T-helper 17 cell (primary cell): ENCODE measurements at places on chromosomes 5 and 9.

DNA sequence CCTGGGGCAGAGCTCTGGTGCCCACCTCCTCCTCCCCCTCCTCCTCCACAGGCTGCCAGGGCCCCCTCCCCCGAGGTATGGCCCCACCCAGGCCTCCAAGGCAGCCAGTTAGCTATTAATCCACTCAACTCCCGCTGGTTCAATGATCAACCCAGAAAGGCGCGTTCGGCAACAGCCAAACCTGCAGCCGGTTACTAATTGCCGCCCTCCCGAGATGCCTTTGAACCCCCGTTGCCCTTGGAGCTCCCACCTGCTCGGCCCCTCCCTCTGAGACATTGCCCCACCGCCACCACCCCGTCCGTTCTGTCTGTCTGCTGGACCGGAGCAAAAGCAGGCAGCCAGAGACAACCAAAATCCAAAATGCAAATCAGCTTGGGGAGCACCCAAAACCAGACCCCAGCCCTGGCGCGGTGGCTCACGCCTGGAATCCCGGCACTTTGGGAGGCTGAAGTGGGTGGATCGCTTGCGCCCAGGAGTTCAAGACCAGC lies 25.8 kb downstream of the NOTCH1 start:
- DNase-seq = no peak

GRCh38 chr9:87434366-87434765 lies 63.3 kb upstream of the DAPK1 start:
- no peak for DNase-seq

DNA sequence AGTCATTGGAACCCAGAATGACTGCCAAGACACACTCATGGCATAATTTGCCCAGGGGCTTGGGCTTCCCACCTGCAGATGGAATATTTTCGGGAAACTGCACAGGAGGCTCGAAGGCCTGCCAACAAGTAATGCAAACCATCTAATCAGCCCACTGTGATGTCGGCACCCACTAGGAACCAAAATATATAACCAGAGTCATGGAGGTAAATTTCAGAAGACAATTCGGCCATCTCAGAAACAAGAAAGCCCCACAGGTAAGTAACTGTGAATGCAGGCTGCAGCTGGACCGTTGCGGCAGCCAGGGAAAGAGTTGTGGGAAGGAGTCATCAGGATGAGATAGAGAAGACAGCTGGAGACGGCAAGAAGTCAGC lies 264.4 kb downstream of the SYK start:
- DNase-seq = no peak

DNA sequence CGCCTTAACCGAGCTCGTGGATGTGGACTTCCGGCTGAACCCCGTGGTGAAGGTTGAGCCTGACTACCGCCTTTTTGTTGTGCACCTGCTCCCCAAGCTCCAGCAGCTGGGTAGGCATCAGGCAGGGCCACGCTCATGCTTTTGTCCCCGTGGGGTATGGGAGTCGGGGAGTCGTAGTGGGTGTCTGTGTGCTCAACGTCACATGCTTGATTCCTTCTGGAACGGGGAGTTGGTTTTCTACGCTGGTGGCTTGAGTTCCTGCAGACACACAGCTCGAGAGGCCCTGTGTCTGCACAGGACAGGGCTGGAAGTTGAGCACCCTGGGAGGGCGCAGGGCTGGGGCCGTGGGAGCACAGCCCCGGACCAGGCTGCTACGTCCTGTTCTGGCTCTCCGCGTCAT lies 8.0 kb downstream of the CEP72 start:
- DNase-seq = no peak

GRCh38 chr9:91533382-91533781 lies 109.8 kb upstream of the NFIL3 start:
- no peak for DNase-seq

GRCh38 chr9:130498298-130498917 lies 53.6 kb downstream of the ASS1 start:
- DNase-seq = no peak

DNA sequence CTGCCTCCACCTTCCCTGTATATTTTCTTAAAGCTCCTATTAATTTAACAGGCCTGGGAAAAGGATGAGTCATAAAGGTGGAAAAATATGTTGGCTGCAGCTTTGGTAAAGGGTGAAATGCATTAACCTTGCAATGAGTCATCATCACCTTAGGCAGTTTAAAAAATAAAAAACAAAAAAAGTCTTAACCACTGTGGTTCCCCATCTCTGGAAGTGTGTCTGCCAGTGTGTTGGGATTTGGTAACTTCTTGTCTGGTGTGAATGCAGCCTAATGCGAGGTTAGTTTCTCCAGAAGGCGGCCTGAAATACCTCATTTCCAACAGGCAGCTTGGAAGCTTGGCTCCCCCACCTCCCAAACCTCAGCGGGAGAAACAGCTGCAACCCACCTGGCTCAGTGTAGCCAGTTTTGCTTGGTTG lies 265.3 kb upstream of the GAS1 start:
- DNase-seq = no peak

DNA sequence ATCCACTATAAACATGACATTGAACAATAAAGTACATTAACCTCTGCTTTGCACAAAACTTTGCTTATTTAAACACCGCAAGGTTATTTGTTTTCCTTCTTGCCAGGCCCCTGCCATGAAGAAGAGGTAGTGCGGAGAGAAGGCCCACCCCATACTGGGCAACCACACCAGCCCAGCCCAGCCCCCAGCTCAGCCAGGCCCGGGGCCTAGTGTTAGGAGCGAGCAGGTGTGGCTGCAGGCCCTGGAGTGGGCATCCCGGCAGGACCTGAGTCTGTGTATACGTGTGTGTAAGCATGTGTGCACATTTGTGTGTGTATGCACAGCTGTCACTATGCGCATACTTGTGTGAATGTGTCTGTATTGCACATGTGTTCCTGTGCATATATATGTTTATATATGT lies 90.4 kb upstream of the MVB12B start:
- DNase-seq = no peak

GRCh38 chr5:111603446-111603827 lies 91.1 kb upstream of the STARD4 start:
- no peak for DNase-seq

DNA sequence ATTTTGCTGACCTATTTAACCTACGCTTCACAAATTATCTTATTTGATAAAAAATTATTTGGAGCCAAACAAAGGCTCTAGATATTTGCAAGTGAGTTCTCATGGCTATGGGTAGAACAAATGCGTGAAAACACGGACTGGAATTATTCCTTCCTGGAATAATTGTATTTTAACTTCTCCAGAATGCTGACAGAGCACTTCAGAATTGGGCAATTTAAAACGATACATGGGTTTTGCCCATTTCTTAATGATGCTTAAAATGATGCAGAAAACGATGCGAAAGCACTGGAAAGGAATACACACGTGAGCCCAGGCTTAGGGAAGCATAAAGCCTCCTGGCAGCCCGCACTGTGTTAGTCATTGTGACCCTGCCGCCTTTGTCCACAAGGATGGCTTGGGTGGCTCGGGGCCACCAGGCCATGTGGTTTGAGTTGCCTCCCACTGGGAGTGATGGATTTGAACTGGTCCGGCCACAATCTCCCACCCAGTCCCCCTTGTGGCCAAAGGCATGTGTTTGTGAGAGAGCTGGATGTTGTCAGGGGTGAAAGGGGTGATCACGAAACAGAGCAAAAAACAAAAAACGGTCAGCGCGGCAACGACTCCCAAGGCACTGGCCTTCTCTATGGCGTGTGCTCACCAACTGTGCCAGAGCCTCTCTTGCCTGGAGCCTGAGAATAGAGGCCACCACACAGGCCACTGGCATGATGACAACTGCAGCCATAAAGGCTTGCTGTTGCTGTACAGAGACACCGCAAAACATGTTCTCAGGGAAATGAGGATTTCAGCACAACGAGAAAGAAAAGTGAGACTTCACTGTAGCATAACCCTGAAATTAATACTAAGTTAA lies 234.2 kb upstream of the ADAMTS16 start:
- DNase-seq = no peak

DNA sequence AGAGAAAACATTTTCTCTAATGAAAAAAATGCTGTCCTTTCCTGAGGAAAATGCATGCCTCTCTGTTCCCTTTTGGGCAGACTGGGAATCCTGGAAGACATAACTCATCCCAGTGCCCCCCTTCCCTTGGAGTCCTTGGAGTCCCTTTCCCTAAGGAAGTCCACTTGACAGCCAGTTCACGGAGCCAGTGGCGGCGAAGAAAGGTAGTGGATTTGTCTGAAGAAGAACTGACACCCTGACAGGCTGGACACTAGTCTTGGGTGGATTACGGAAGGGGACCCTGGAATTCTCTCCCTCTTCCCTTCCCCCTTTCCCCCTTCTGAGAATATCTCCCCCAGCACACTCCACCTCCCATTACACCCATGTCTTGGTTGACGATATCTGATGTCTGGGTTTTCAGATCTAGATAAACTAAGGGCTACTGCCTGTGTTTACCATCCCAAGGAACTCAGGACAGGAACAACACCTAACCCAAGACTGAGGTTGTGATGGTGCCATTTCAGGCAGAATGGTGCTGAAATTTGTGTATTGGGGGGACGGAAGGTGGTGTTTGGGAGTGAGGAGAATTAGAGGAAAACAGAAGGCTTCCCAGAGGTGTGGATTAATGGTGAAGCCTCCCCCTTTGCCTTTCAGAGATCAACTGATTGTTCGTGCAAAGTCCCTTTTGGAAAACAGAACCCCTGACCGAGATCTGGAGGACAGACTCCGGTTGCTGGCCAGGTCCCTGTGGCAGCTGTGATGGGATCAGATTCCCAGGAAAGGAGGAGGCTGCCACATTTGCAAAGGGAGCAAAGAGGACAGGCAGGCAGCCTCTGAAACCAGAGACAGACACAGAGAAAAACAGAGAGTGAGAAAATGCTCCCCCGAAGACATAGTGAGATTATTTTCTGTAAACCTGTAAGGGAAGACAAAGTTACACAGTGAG lies 704 bp downstream of the SPARC start:
- DNase-seq = no peak

DNA sequence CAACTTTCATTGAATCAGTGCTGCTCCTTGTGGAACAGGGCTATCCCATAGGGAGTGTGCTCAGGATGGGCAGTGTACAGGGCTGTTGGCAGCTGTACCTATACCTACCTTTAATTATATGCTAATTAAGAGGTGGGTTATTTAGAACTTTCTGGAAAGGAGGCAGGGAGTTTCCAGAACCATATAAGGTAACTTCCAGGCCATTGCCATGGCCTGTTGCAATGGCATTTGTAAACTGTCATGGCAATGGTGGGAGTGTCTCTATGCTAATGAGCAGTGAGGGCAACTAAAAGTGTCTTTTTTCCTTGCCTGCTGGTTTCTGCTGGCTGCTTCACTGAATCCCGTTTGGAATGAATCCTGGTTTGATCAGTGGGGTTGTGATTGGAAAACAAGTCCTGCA lies 2.3 kb upstream of the ARHGAP26 start:
- no peak for DNase-seq

- peak; percentile 22 for DNase-seq
Measured at GRCh38 chr5:77086689-77087483, at the start of gene ZBED3. Gene ZBED3, minus strand, starts transcription at chr5:77087285. Its CDS starts 9,407 bp downstream, at chr5:77077878.

DNA sequence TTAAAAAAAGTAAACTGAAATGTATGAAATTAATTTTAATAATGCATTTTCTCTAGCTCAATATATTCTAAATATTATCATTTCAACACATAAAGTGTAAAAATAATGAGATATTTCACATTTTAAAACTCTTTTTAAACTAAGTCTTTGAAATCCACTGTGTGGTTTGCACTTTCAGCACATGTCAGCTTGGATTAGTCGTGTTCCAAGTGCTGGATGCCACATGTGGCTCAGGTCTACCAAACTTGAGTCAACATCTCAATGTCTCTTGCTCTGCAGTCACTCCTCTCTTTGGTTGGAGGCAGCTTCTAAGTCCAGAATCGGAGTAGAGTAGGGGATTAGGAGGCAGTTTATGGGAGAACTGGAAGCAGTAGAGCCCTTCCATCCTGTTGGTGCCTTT lies 173.7 kb upstream of the ANKRD55 start:
- no peak for DNase-seq

GRCh38 chr9:5876026-5876425 lies 14.7 kb upstream of the MLANA start:
- no peak for DNase-seq

DNA sequence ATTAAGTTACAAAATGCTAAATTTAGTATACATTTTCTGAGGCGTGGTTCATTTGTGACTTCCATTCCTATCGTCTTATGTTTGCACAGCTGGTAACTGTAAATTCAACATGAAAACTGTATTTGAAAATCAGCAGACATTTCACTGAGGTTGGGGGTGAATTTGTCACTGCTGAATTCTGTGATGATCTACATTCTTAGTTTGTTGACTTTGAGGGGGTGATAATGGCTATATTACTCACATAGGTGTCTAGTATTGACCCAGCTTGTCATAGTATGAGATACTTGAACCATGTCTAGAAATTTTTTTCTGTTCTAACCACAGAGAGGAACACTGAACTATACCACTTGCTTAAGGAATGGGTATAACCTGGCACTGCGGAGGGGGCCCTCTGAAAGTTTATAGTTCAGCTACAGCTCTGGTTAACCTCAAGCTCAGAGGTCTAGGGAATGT lies 313.3 kb downstream of the PIK3R1 start:
- DNase-seq = no peak

GRCh38 chr9:83355729-83356151 lies 182.5 kb downstream of the FRMD3 start:
- no peak for DNase-seq

- no peak for DNase-seq
Measured at GRCh38 chr5:68464424-68464823, 248.9 kb downstream of the PIK3R1 start.

- no peak for DNase-seq
Measured at GRCh38 chr5:66186108-66186507, 42.0 kb downstream of the SREK1 start.

DNA sequence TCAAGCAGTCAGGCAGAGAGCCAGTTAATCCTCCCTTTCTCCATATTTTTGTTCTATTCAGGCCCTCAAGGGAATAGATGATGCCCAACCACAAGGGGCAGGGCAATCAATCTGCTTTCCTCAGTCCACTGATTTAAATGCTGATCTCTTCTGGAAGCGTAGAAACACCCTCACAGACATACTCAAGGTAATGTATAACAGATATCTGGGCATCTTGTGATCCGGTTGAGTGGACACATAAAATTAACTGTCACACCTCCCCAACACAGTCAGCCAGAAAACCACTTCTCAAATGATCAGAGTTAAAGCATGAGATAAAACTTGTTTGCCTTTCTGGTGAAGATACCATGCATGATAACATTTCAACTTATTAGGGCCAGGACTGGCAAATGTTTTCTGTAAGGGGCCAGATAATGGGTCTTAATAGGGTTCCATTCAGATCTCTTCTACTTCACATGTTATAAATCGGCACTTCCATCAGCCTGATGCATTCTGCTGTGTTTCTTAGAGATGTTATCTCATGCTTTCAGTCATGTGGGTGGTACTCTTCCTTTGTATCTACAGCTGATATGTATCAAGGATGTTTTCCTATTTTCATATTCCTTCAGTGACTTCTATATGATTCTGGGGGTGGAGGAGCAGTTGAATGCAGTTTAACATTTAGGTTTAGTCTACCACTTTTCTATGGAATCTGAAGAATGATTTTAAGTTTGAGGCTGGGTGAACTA lies 58.9 kb upstream of the CNTLN start:
- DNase-seq = no peak

GRCh38 chr9:91734371-91734981 lies 215.6 kb downstream of the ROR2 start:
- peak; percentile 42 for DNase-seq

GRCh38 chr5:14156290-14156649 lies 13.1 kb downstream of the TRIO start:
- DNase-seq = no peak

- no peak for DNase-seq
Measured at GRCh38 chr9:76571288-76571687, 112.3 kb downstream of the GCNT1 start.
